ENCODE measurements at places on chromosomes 3 and 15.

- no peak for DNase-seq
Observed at GRCh38 chr3:37551857-37552256, 309.8 kb upstream of the CTDSPL start.

DNA sequence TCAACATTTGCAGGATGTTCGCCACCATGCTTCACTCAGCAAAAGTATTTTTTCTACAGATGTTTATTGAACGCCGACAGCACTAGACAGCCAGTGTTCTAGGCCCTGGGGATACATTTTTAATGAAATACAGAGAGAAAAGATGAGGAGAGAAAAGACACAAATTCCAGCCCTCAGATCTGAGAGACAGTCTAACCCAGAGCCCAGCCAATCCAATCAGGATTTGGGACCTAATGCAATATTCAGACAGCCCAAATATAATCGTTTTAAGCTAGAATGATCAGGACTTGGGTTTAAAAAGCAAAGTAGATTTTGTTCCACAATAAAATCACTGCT, 174.8 kb downstream of the SLCO3A1 start:
- no peak for DNase-seq

- DNase-seq, result no peak
Observed at GRCh38 chr3:52159503-52159902, 5.3 kb upstream of the POC1A start.

DNA sequence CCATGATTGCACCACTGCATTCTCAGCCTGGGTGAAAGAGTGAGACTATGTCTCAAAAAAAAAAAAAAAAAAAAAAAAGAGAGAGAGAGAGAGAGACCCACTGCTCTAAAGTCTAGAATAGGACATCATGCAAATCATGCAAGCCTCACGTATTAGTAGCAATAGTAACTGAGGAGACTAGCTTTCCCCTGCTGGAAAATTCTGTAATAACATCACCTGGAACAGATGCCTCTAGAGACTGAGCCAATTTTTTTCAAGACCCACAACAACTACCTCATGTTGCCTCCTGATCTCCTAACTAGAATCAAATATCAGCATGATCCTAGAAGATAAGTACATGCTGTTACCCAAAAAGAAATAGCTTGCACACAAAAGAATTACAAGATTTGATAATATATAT, 461.9 kb downstream of the AGBL1 start:
- DNase-seq, result no peak

DNA sequence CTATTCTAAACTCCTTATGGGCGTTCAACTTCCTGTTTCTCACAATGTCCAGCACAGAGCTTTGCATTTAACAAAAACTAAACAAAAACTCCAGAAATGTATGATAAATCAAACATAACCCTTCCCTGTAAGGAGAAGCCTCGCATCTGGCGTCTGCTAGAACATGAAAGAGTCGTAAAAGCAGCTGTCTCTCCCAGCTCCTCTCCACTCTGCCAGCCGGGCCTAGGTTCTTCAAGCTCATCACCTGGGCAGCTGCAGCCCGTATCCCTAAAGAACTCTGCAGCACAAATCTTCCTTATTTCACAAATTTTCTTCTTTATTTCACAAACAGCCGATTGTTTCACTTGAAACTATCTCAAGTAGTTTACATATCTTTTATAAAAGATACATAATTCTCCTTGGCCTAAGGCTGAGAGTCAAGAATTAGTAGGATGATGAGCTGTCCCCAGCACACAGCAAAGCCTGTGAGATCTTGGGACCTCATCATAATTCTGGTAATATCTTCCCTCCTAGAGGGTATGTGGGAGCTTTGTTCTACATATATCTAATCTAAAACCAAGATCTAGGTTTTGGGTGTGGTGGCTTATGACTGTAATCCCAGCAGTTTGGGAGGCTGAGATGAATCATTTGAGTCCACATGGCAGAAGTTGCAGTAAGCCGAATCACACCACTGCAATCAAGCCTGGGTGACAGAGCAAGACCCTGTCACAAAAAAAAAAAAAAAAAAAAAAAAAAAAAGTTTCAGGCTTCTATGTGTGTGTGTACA, 35.3 kb downstream of the ANXA2 start:
- DNase-seq, result no peak

DNA sequence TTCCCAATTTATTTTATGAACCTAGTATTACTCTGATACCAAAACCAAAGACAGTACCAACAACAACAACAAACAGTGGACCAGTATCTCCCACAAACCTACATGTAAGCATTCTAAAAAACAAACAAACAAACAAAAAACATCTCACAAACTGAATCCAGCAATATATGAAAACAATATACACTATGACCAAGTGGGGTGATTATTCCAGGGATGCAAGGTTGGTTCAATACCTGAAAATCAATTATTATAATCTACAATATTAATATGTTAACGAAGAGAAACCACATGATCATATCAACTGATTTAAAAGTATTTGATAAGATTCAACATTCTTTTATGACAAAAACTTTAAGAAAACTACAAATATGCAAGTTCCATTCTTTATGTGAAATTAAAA, 391.3 kb downstream of the MAGI1 start:
- DNase-seq, result no peak

Measured in cardiac septum (tissue), 1 donor.